ENCODE measurements at places on chromosomes 2 and 18.
A peak's percentile ranks its signal among the peaks of the same experiment; 100 is the strongest.

GRCh38 chr2:138444411-138444810 is 57.2 kb upstream of the SPOPL start:
- no peak for DNase-seq

DNA sequence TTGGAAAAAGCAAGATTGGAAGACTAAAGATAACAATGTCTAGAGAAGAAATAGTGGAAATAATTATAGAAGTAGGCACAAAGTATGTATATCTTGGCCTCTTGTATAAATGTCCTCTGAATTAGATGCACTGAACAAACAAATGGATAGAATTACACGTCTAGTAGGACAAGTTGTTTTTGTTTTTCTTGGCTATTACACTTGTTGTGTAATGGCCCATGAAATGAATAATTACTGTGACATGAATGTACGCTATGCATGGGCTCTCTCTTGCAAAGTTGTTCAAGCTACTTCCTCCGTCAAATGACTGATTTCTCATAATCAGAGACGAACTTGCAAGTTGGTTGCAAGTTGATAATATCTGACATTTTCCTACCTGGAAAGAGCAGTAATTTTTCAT is 126.2 kb downstream of the PDE1A start:
- no peak for DNase-seq

GRCh38 chr2:178858896-178859625 is 51.8 kb upstream of the TTN start:
- no peak for DNase-seq

DNA sequence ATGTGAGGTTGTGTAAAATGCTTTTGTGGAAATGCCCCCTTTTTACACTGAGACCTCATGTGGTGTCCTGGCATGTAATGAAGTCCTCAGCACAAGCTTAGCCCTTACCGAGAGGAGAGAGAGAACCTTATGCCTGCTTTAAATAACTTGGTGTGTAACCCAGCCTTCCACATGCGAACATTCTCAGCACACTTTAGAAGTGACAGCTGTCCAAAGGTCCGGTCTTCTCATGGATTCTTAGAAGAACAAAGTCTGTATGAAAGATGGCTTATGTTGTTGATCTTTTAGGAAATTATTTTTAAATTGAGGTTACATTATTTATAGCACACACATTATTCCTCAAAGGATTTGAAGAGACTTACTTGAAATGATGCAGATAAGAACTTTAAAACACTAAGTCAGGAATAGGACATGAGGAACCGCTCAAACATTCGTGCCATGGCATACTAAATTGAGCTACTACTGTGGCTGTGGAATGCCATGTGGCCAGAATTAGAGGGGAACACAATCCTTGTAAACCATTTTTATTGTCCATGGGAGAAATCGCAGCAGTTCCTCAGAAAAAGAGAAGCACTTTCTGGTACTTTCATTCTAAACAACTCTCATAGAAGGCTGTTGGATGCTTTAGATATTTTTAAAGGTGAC is 79.6 kb downstream of the WDSUB1 start:
- DNase-seq: no peak

DNA sequence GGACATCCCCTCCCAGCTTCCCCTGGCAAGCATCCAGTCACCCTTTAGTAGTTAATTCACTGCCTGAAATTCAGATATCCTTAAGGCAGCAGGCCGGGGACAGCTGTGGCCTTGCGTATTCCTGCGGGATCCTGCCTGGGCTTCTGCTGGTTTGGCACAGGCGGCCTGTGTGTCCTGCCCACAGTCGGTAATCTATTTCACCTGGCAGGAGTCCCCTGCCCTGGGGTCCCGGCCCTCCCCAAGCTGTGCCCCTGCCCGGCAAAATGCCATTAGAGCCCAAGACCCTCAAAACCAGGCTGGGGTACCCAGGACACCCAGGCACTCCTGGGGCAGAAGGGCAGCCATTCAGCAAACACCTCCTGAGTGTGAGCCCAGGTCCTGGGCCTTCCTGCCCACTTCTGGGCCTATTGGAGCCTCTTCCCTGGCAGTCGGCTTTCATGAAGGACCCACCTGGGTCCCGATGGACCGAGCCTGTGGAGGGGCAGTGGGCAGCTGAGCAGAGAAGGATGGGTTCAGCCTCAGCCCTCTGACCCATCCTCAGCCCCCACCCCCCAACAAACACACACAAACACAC is 11.6 kb downstream of the CROCC2 start:
- DNase-seq: peak; percentile 21

GRCh38 chr18:51234117-51235008 is 36.9 kb upstream of the MEX3C start:
- no peak for DNase-seq

DNA sequence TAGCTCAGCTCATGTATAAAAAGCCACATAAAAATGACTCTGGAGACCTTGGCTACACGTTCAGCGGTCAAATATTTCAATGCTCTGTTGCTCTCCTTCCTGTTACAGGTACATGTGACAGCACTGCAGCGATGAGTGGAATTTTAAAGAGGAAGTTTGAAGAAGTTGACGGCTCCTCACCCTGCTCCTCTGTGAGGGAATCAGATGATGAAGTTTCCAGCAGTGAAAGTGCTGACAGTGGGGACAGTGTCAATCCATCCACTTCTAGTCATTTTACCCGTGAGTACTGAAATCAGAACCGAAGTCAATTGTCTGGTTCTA is 125.4 kb downstream of the CSRNP3 start:
- no peak for DNase-seq

DNA sequence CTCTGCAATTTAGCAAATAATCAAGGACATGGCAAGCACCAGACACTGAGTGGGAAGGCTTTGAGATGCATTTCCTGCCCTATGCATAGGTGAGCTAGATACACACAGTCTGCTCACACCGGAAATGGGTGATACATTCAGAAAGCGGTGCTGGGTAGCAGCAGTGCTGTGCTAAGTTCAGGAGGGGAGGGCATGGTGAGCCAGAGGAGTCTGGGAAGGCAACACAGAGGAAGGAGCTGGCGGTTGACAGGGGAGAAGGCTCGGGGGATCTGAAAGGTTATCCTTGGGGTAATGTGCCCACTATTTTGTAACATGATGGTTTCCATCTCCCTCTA is 57.4 kb upstream of the EPAS1 start:
- DNase-seq: peak; percentile 55

- no peak for DNase-seq
These were observed 67.4 kb upstream of the ACVR2A start for GRCh38 chr2:147777394-147777793.

DNA sequence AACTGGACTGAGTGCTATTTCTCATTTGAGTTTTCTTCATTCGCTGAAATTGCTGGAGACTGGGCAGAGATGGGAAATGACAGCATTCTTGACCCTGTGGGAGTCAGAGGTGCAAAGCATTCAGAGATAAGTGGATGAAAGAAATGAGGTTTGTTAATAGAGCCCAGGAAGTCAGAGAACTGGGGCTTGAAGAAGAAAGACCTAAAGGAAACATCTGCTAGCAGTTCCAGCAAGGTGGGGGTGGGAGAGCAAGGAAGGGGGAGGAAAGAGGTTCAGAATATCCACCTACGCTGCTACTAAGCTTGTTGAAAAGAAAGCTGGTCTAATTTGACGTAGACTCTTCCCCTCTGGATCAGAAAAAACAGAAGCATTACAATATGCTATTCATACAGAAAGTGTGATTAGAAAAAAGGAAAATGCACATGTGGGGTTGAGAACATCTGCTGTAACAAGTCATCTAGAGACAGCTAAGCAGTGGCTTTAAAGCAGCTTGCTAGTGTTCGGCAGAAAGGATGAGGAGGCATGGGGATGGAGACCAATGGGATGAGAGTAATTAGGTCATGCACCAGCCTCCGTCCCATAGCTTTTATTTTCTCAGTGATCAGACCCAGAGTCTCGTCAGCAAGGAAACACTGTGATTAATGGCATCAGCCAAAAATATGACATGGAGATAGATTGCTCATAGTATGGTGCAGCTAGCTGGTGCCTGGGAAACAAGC is 29.7 kb downstream of the NAB1 start:
- DNase-seq: no peak

GRCh38 chr2:46294176-46294836 is 2.9 kb upstream of the EPAS1 start:
- DNase-seq: no peak

GRCh38 chr2:21245565-21245964 is 121.8 kb downstream of the TDRD15 start:
- no peak for DNase-seq

- DNase-seq: no peak
These were observed 26.8 kb downstream of the BCL11A start for GRCh38 chr2:60526623-60527022.

- DNase-seq: no peak
These were observed 19.0 kb downstream of the NABP1 start for GRCh38 chr2:191696966-191697365.

GRCh38 chr2:84855731-84856130 is 25.2 kb downstream of the TRABD2A start:
- DNase-seq: peak; percentile 31

- no peak for DNase-seq
These were observed 54.8 kb downstream of the RAPGEF4 start for GRCh38 chr2:172790404-172790803.

DNA sequence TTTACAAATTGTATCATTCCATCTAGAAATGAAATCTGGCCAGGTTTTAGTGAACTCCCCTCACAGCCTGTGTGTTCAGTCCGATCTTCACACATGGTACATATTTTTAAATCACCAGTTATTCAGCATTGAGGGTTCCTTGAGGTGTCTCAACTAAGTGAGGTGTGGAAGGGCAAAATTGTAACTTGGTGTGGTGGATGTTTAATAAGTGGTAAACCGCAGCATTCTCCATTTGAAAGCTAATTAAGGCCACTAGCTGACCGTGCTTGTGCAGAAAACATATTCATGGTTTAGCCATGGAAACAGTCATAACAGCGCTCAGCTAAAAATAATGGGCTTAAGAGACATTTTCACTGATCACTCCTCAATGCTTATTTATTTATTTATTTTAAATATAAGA is 786.2 kb upstream of the FANCL start:
- no peak for DNase-seq
